ENCODE measurements at places on chromosomes 4 and X.

DNA sequence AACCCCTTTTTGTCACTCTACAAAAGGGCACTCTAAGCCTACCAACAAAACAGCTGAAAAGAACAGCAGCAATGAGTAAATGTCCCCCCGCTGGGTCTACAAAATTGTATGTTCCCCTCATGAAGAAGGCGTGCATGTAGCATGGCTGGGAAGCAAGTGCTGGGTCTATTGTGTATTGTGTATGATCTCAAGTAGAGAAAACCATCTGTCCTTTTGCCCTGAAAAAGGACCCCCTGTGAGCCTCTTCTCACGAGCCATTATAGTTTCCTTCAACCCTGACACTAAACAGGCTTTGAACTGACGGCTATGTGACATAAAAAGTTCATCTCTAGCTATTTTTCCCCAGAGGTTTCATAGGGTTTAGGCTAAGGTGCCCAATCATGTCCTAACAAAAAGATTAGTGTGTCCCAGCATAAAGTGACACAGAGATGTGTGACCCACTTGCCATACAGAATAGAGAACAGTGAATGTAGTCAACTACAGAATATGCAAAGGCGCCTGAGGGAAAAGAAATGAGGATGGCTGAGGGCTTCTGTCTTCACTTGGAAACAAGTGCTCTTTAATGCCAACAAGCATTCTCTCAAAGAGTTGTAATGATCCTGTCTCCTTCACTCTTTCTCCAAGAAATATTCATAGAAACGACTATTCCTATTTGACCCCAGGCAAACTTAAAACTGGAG, 27.3 kb downstream of the COL25A1 start:
- DNase-seq: no peak

GRCh38 chr4:57109847-57110639, at the start of gene IGFBP7:
IGFBP7 (minus strand) TSS chr4:57110385; CDS start chr4:57110351, 34 bp downstream.
- DNase-seq: no peak

DNA sequence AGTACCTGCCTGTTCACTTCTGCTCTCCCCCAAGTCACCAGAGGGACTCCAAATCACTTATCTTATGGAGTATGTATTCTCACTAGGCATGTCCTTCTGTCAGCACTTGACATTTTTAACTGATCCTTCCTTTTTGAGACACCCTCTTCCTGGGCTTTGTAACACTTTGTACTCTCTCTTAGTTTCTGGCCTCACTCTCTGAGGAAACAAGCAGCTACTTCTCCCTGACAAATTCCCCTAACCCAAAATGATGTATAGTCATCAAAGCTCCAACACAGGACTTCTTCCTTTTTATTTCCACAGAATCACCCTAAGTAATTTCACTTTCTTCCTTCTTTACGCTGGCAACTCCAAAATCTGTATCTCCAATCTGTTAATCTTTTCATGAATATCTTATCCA, 101.8 kb downstream of the ARAP2 start:
- no peak for DNase-seq

- no peak for DNase-seq
Observed at GRCh38 chr4:55318175-55319129, 27.6 kb upstream of the SRD5A3 start.

DNA sequence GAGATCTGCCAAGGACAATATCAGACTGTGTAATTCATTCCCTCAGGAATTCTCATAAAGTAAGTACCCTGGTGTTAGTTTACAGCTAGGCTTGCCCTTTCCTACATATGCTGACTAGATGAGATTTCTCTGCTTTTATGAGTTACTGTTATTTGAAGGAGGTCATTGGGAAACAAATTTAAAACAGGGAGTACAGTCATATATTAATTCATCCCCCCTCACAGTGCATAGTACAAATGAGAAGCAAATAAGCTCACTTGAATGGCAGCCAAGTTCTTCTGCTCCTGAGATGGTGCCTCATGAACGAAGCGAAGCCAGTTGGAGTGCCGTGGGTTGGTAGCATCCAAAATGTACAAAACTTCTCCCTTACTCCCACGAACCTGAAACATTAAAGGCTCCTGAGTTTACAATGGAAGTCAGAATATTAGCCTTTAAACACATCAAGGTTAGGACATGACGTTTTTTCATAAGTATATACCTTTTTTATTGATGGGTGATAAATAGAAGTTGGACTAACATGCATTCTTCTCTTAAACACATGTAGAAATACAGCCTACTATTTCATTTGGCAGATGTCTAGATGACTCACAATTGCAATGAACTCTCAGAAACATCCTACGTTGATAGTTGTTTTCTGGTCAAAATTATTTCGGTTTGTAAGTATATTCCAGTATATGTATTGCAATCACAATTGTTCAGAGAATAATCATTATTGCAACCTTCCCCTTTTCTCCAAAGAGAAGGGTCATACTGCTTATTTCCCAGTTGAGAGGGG, 69.2 kb downstream of the PRDM5 start:
- no peak for DNase-seq

DNA sequence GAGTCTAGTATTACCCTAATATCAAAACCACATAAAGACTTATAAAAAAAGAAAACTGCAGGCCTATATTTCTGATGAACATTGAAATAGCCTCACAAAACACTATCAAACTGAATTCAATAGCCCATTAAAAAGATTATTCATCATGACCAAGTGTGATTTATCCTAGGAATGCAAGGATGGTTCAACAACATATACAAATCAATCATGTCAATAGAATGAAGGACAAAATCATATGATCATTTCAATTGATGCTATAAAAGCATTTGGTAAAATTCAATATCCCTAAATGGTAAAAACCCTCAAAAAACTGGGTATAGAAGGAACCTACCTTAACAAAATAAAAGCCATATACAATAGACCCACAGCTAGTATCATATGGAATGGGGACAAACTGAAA, 797.9 kb upstream of the INTU start:
- no peak for DNase-seq

DNA sequence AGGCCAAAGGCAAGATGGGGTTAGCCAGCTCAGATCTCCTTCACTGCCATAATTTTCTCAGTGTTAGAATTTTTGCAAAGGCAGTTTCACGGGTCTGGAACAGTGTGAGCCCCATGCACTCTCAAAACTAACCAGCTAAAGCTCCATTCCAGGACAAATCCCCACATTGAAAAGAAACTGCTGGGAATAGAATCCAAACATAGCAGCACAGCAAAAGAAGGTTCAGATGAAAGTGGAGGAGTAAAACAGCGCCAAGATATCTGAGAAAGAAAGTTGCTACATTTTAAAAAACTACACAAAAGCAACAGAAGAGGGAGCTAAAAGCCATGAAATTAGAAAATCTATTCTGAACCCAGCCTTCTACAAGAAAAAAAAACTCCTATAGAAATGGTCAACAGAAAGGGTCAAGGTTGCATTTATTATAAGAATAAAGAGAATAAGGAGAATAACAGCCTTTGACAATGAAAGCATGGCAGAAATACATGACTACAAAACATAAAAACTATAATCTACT, 39.6 kb upstream of the SLC7A3 start:
- DNase-seq: no peak

- no peak for DNase-seq
Observed at GRCh38 chr4:155807021-155807420, 48.2 kb downstream of the GUCY1B1 start.

GRCh38 chr4:140641789-140642439, 73.2 kb upstream of the UCP1 start:
- no peak for DNase-seq

- DNase-seq: no peak
Observed at GRCh38 chr4:12852338-12853307, 631.5 kb downstream of the RAB28 start.

DNA sequence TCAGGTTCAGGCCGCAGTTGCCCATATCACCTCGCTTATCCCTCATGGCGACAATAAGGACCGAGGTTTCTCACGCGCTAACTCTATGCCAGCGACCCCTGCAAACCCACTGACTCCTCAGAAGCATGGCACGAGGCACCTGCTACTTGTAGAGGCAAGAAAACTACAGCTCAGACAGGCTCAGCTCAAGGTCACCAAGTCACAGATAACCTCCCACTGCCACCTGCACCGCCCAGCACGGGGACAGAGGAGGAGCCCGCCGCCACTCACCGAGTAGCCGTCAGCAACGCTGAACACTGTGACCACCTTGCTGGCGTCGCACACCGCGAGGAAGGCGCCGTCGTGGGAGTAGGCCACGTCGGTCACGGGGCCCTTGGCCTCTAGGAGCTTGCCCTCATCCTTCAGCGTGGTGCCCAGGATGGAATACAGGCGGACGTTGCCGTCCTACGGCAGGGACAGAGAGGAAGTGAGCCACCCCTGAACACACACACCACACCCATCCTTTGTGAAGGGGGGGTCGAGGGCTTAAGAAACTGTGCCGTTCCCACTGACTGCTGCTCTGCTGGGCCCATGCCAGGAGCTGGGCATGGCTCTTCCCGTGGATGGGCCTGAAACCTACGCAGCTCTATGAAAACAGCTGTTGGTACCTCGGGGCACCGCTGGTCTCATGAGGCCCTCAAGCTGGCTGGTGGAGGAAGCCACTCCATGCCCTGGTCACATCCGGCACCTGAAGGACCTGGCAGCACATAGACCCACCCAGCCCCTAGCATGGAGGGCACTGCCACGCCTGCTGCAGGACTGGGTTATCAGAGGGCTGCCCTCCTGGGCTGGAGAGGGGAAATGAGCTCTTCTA, 38.9 kb downstream of the WDR1 start:
- DNase-seq: no peak

- DNase-seq: no peak
Observed at GRCh38 chr4:3721627-3722026, 44.6 kb upstream of the ADRA2C start.

GRCh38 chr4:86294883-86295282, 65.0 kb downstream of the MAPK10 start:
- DNase-seq: no peak

DNA sequence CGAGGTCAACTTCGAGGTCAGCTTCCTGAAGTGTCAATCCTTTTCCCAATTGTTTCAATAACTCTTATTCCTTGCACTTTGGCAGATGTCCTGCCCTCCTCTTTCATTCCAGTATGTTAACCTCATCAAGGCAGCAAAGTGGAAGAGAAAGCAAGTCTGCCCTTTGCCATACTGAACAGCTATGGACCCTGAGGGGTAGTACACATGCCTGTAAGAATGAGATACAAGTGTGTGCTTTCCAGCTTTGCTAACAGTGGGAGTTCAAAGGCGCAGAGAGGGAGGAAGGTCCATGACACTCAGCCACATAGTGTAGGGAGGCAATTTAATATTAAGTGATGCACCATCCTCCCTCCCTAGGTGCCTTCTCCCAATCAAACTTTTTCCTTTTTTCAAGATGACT, 96.4 kb upstream of the ZCCHC13 start:
- no peak for DNase-seq

GRCh38 chrX:101229170-101229569, 9.6 kb downstream of the DRP2 start:
- DNase-seq: no peak

DNA sequence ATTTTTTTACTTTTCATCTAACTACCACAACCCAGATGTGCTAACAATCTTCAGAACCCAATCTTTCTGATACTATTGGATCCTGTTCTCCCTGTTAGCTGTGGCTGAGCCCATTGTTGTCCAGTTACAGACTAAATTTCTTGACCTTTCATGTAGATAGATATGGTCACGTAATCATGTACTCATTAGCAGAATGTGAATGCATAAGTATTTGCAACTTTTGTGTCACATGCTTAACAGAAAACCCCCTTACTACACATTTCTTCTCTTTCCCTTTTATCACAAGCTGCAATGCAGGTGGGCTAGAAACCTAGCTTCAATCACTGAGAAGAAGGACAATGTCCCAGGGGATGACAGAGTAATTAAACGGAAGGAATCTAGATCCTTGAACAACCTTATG, 13.1 kb upstream of the FAM13A start:
- DNase-seq: no peak

- DNase-seq: no peak
Observed at GRCh38 chr4:120839334-120839973, 83.1 kb downstream of the PRDM5 start.

- DNase-seq: no peak
Observed at GRCh38 chr4:36392024-36392423, 110.6 kb downstream of the DTHD1 start.

GRCh38 chr4:40245550-40245949, 48.7 kb downstream of the RHOH start:
- DNase-seq: no peak

DNA sequence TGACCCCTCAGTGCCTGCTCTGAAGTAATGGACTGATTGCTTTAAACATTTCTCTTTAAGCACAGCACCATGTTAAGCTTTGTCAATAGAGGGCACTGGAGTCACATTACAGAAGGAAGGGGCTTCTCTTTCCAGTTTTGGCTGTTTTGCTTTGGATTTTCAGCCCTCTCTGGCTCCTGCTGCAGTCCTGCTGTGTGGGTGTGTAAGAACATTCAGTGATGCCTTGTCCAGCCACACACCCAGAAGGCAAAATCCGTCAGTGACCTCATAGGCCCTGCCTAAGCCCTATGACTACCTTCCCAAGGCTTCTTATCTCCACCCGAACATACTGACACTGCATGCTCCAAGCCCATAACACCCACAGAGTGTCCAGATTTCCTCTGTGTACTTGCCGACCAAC, 215.3 kb upstream of the CTSO start:
- no peak for DNase-seq

- no peak for DNase-seq
Observed at GRCh38 chrX:12711435-12712040, 79.7 kb upstream of the PRPS2 start.

DNA sequence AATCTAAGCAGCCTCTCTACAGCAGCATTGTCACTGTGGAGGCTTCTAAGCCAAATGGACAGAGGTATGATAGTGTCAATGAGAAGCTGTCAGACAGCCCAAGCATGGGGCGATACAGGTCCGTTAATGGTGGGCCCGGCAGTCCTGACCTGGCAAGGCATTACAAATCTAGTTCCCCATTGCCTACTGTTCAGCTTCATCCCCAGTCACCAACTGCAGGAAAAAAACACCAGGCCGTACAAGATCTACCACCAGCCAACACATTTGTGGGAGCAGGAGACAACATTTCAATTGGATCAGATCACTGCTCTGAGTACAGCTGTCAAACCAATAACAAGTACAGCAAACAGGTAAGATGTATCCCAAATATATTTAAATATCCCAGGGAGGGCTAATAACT, 4.1 kb downstream of the PCDH7 start:
- no peak for DNase-seq

- DNase-seq: no peak
Observed at GRCh38 chr4:77398256-77398655, 207.4 kb upstream of the CXCL13 start.

GRCh38 chrX:74458736-74459135, 37.4 kb downstream of the SLC16A2 start:
- DNase-seq: no peak

GRCh38 chrX:155333544-155334100, 792 bp downstream of the CLIC2 start:
- DNase-seq: no peak

- DNase-seq: no peak
Observed at GRCh38 chr4:36283912-36284465, 2.6 kb downstream of the DTHD1 start.

GRCh38 chrX:120306630-120307029, 4.6 kb downstream of the TMEM255A start:
- no peak for DNase-seq

DNA sequence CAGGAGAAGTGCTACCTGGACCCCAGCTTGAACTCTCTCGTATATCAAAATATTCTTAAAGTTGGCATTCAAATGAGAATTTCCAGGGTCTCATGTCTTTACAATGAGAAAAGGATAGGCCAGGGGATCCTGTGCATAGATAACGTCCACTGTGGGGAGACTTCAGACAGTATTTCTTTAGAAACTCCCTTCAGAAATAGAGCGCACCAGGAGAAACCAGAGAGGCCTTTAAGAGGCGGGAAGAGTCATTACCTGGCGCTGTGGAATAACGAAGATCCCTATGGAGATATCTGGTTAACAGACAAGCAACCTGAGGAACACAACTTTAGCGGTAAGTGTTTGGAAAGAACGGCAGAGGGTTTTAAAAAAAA, 600 bp downstream of the RADX start:
- no peak for DNase-seq

Data from stimulated activated CD8-positive, alpha-beta memory T cell treated with anti-CD3 and anti-CD28 coated beads, Interleukin-15, amount 100 ng/mL, for 4 hours (primary cell).